Activated naive CD4-positive, alpha-beta T cell (primary cell): ENCODE measurements at places on chromosomes 7 and 10.

GRCh38 chr10:29479081-29479925 is 155.5 kb downstream of the SVIL start:
- no peak for DNase-seq

DNA sequence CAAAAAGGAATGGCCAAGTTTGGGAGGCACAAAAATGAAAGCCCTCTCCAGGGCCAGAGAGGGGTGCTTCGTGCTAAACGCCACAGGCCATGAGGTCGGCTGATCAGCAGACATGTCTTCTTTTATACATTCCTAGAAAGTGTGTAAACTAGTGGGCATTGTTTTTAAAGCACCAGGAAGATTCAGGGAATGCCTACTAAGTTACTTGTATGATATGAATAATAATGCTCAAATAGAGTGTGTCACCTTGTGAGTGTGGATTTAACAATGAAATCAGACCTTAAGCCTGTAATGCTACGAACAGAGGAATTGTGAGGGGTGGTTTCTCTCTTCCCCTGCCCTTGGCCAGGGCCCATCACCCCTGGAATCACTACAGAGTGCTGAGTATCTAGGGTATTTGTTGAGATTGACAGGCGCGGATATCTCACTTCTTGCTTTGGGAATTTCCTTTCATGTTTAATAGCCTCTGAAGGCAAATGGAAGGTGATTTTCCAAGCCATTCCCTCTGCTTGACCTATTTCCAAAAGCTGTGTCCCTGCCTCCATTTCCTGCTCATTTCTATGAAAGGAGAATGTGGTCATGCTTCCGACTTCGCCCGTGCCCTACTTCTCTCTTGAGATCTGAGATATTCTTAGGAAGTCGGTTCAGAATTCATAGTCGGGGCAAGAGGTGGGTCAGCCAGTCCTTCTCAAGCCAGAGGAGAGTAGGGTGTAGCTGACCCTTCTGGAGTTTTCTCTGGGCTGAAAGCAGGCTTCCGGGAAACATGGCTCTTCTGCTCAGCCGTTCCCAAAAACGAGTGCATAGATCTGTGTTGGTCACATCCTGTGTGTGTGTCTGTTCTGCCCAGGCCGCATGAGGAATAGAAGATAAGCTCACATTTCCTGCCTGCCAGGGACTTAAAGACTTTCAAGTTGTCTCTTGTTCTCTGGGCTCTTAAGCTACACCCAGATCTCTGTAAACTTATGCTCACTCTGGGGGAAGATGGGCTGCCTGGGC is 167.8 kb upstream of the ITGB1 start:
- DNase-seq = no peak

DNA sequence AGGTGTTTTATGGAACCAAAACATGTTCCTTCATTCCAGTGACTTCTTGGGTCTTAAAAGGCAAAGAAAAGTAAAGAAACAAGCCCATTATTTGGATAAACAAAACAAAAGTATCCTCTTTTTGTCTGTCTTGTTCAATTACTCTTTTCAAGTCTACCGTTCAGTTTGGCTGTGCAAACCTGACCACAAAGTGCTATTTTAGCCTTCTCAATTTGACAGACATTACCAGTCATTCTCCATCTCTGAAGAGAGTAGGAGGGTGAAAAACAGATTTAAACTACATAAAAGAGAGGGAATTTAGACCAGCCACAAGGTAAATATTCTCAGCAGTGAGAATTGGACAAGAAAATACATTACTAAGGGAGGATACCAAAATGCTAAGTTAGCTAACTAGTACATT is 145.2 kb downstream of the GRM3 start:
- no peak for DNase-seq

DNA sequence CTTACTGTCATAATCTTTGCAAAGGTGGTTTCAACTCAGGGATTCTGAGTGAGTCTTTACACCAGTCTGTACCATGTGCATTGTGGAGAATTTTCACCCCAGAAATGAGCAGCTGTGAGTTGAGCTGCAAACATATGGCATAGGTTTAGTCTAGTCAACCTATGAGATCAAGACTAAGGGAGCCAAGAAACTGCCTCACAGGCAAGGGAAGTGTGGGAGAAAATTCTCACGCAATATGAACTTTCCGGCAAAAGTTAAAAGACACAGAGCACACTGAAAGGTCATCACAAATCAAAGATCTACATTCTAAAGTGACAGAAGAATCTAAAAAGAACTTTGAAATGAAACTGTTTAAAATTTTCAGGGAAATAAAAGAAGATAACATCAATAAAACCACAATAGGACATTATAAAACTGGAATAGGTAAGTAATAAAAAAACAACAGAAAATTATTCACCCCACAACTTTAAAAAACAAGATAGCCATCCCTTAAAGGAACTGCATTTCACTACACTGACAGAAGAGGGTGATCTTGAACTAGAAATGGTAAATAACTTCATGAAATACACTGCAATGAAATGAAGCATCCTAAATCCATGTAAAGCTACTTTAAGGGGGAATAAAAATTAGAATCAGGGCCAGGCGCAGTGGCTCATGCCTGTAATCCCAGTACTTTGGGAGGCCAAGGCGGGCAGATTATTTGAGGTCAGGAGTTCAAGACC is 63.5 kb downstream of the LGI1 start:
- no peak for DNase-seq

- no peak for DNase-seq
Measured at GRCh38 chr7:36149694-36150452, 3.2 kb upstream of the EEPD1 start.

DNA sequence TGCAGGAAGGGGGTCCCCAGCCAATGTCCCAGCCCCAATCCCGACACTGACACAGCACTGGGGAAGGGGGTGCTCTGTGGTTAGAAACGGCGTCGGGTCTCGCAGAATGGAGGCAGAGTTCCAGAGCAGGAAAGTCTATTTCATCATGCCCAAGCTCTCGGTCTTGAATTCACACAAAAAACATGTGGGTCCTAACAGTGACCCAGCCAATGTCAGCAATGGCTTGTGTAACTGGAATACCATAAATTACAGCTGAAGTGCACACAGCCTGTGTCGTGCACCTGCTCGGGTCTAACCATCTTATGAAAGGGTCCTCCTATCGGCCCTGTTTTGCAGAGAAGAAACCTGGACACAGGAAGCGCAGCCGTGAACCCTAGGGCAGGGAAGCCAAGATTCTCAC is 324.1 kb downstream of the ADARB2 start:
- no peak for DNase-seq

GRCh38 chr7:83475420-83475819 is 173.5 kb downstream of the SEMA3E start:
- no peak for DNase-seq

DNA sequence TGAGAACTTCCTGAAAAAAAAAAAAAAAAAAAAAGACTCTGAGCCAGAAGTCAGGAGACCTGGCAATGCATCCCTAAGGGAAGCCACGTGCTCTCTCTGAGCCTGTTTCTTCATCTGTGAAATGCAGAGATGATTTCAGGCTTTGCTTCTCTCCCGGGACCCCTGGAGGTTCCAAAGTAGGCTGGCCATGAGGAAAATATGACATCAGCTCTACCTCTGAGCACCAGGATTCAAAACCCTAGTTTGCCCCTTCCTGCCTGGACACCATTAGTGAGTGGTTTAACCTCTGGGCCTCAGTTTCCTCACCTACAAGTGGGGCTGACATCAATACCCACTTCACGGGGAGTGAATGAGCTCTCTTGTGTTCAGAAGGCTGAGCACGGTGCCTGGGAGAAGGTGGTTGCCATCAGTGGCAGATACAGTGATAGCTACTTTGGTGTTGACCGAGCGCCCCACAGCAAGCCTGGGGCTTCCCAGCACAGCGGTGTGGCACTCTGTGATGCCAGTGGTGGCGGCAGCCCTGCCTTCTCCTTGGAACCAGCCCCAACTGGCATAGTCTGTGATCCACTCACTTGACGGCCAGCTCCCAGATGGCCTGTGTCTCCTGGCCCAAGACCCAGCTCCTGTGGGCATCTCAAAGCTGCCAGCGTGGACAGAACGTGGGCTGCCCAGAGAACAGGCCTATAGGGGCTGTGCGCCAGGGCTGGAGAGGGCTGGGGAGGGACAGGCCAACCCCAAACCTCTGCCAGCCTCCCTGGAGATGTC is 153.1 kb upstream of the UNC5B start:
- no peak for DNase-seq

- no peak for DNase-seq
Measured at GRCh38 chr10:116629340-116629739, 8.6 kb downstream of the PNLIPRP2 start.

- DNase-seq = no peak
Measured at GRCh38 chr7:129986600-129986999, 33.8 kb upstream of the UBE2H start.

GRCh38 chr7:128030654-128031611 is at the start of gene LRRC4:
TSS of gene LRRC4 (minus strand) at chr7:128031437. CDS start at chr7:128030640, 797 bp downstream.
- DNase-seq = no peak

DNA sequence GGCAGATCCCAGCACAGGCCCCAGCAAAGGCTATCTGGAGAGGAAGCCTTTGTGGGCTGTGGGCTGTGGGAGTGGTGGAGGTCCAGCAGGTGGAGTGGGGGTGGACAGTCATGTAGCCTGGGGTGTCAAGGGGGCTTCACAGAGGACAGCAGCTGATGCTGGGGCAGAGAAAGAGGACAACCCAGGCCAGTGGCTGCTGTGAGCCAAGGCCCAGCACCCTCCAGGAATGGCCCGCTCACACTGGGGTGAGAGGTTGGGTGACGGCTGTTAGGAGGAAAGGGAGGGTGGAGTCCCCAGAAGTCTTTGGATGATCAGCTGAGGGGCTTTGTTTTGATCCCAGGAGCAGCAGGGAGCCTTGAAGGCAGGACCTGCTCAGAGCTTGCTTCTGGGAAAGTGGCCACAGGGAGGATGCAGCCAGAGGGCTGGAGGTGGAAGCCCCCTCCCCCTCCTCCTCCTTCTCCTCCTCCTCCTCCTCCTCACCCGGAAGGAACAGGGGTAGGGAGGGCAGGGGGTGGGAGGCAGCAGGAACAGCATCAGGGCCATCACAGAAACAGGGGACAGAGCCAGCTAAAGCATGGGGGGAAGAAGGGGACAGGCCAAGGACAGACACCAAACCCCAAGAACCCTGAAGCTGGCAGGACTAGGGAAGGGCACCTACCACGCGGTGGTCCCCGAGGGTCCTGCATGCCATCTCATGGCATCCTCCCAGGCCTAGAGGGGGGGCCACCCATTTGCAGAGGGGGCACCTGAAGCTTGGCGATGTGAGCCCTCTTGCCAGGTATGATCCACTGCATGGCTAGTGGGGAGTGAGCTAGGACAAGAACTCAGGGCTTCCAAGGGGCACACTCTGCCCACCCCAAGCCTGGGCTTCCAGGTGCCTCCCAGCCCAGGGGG is 144.9 kb downstream of the GRID1 start:
- DNase-seq = no peak

GRCh38 chr7:98679741-98680140 is 62.7 kb downstream of the NPTX2 start:
- no peak for DNase-seq

GRCh38 chr7:123583821-123584220 is 17.8 kb upstream of the ASB15 start:
- no peak for DNase-seq

- no peak for DNase-seq
Measured at GRCh38 chr7:69857014-69857413, 258.7 kb downstream of the AUTS2 start.

DNA sequence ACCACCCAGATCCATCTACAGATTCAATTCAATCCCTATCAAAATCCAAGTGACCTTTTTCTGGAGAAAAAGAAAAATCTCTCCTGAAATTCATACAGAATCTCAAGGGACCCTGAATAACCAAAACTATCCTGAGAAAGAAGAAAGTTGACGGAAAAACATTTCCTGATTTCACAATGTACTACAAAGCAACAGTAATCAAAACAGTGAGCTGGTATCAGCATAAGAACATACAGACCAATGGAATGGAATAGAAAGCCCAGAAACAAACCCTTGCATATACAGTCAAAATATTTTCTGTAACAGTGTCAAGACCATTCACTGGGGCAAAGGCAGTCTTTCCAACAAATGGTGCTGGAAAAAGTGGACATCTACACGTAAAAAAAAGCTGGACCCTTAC is 89.9 kb downstream of the JMJD1C start:
- DNase-seq = no peak

GRCh38 chr7:84502239-84502638 is 307.6 kb upstream of the SEMA3A start:
- no peak for DNase-seq

- DNase-seq = no peak
Measured at GRCh38 chr7:96792115-96792514, 82.5 kb upstream of the SEM1 start.

GRCh38 chr7:22123139-22123538 is 177.4 kb upstream of the CDCA7L start:
- no peak for DNase-seq

- DNase-seq = no peak
Measured at GRCh38 chr7:26500749-26501352, 209.2 kb downstream of the SNX10 start.

GRCh38 chr10:95314192-95314918 is 23.6 kb upstream of the PDLIM1 start:
- no peak for DNase-seq

- no peak for DNase-seq
Measured at GRCh38 chr7:47221826-47222225, 360.1 kb downstream of the TNS3 start.

DNA sequence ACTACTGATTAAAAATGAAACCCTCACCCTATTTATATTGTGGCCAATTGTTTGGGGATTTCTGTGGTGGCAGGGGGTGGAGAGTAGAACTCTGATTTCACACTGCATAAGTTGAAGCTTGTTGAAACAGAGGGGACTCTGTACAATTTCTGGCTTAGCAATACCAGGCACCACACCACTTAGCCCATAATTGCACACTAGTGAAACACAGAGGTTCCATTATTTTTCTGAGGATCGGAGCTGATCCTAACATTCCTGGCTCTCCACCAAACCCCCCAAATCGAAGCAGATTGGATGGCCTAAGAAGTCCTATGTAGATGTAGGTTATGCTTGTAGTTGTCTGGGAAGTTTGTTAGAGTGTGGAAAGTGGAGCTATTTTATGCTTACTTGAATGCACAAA is 47.0 kb downstream of the PTN start:
- DNase-seq = no peak

DNA sequence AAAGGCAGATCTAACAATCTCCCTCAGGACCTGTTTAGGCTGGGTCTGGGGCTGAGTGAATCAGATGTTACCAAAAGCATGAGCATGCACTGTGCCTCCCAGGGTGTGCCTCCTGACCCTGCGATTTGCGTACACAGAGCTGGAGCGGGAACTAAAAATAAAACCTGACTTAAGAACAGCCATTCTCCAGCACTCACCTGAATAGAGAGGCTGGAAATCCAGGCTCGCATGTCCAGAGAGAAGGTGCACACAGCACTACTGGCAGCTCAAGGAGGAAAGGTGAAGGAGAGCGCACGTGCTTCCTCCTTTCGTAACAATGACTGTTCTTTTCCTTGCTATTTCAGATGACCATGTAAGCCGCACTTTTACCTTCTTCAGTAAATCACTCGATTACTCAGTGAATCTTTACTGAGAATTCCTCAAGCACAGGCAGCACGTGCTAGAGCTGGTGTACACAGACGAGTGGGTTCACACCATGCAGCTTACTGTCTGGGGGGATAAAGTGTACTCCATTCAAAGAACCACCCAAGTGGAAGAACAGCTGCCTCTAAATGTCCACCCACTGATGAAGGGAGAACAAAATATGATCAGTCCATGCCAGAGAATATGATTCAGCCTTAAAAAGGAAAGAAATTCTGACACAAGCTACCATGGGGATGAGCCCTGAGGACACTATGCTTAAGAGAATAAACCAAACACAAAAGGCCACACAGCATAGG is 45.6 kb downstream of the SFMBT2 start:
- no peak for DNase-seq
